Pons (tissue), 1 donor: ENCODE measurements at places on chromosomes 4 and X.

- DNase-seq = peak; percentile 14
Measured at GRCh38 chrX:63751481-63751880, 33.5 kb downstream of the ARHGEF9 start.

DNA sequence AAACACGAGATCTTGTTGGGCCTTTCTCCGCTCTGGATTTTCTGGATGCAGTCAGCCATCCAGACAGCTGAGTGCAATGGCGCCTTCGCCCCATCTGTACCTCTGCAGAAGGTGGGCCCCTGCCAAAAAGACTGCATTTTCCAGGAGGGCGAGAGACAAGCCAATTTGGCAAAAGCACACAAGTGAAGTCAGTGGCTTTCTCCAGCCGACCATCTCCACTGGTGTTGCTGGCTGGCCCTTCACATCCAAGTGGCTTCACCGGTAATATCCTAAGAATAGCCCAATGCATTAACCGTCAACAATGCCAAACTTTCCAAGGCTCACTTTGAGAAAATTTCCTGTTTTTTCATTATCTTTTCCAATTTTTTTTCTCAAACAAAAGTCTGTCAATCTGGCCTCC is 96.2 kb upstream of the MXRA5 start:
- DNase-seq = no peak

DNA sequence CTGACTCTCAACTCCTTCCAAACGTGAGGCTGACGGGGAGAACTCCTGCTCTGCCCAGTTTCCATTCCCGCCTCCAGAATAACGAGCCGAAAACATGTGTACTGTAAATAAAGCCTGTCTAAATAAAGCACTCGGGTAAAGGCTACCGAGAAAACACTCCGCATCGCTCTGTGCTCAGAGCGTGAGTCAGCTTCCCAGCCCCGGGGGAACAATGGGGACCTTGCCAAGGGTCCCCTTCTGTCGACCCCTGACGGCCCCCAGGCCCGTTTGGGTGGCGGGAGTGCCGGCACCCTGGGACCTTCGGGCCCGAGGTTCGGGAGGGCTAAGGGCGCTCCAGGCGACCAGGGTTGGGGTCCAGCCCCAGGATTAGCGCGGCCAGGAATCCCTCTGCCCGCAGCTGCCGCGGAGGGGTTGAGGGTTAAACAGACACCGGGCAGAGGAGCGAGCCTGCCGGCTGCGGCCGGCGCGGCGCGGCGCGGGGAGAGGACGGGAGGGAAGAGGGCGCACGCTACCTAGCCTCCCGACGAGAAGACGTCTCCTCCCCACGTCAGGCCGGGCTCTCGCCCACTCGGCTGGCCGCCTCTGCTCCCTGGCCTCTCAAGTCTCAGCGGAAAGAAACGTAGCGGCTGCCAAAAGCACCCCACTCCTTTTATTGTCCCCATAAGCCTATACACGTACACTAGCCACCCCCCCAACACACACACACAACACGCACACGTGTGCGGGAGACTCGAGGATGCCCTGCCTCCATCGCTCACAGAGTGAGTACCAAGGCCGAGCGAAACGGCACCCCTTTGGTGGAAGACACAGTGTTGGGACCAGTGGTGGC is 85.5 kb downstream of the BCOR start:
- no peak for DNase-seq

GRCh38 chr4:186932196-186932595 is 208.5 kb upstream of the FAT1 start:
- DNase-seq = no peak

GRCh38 chr4:2799971-2800690 is 7.2 kb downstream of the SH3BP2 start:
- no peak for DNase-seq

DNA sequence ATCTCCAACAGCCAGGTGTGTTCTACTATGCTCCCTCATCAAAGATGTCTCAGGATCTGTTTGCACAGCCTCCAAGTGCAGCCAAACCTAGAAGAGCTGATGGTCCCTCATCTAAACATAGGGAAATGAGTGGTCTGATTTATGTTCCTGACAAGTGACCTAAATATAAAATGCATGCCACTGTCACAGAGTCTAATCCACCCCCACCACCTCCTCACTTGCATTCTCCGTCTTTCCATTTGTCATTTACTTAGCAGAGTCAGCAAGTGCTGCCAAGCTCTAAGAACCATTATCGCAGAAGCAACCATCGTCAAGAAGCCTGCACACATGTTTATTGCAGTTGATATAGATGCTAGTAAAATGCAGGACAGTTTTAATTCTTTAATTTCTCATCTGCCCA is 33.1 kb upstream of the VCX3A start:
- no peak for DNase-seq
